ENCODE measurements at places on chromosomes 7 and 10.

GRCh38 chr10:122504610-122504950 is 43.2 kb downstream of the HTRA1 start:
- DNase-seq: peak; percentile 22

- DNase-seq: peak; percentile 23
These were observed at the start of gene MSS51 for GRCh38 chr10:73433538-73433867. MSS51 (minus strand) TSS chr10:73433561; CDS start chr10:73428284, 5,277 bp downstream.

GRCh38 chr10:114754445-114755320 is 66.9 kb upstream of the FHIP2A start:
- no peak for DNase-seq

GRCh38 chr7:18831943-18832342 is 285.5 kb downstream of the TWIST1 start:
- no peak for DNase-seq

- no peak for DNase-seq
These were observed 208.8 kb downstream of the CTNNA3 start for GRCh38 chr10:67487199-67487598.

DNA sequence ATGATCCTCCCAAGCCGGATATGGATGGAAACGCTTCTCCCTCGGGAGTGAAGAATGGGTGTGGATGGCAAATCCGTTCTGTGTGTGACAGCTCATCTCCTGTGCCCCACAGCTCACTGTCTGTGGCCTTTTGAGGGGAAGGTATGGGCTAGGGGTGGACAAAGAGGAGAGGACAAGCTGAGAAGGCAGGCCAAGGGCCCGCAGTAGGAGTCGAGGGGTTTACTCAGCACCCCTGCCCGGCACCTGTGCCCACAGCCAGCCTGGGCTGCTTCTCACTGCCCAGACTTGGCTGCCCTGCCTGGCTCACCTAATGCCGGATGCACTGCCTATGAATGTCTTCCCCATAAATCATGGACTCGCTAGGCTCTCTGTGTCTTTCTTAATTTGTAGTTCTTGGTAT is 503.8 kb downstream of the TCERG1L start:
- DNase-seq: no peak

DNA sequence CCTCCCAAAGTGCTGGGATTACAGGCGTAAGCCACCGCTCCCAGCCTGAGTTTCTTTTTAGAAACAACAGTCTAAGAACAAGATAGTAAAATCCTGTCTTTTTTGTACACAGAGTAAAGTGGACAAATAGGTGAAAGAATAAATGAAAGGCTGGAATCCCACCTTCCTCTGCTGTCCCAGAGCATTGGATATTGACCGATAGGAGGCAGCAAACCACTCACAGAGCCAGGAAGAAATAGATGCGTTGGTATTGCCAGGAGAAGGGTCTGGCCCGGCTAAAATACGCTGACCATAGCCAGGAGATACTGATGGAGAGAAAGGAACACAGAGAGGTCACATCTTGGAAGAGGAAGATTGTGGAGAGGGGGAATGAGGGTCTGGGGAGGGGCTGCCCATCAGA is 11.4 kb upstream of the ZNF12 start:
- DNase-seq: no peak

- DNase-seq: peak; percentile 96
These were observed at the start of gene VWDE for GRCh38 chr7:12403287-12404181. VWDE (minus strand) TSS chr7:12403865; CDS start chr7:12403716, 149 bp downstream.

- DNase-seq: no peak
These were observed 98.8 kb downstream of the CACNB2 start for GRCh38 chr10:18238870-18239485.
